ENCODE measurements at places on chromosomes 5 and 9. TPM values are rescaled to one million over a fixed set of nuclear protein-coding genes. Genes with fewer than 3 reads are reported as not detected.
A peak's percentile ranks its signal among the peaks of the same experiment; 100 is the strongest.

DNA sequence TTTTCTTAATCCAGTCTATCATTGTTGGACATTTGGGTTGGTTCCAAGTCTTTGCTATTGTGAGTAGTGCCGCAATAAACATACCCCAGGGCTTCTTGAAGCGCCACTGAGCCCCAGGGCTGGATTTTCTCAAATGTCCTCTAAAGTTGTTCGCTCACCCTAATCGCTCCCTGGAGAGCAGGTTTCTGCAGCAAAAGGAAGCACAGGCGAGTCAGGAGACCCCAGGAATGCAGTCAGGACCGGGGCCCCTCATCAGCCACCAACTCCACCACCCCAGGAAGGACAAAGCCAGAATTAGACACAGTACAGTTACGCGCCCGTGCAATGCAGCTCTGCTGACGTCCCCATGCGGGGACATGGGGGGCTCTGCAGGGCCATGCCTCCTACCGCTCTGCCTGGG is 15.7 kb upstream of the OBP2B start:
- peak; percentile 13 for DNase-seq

DNA sequence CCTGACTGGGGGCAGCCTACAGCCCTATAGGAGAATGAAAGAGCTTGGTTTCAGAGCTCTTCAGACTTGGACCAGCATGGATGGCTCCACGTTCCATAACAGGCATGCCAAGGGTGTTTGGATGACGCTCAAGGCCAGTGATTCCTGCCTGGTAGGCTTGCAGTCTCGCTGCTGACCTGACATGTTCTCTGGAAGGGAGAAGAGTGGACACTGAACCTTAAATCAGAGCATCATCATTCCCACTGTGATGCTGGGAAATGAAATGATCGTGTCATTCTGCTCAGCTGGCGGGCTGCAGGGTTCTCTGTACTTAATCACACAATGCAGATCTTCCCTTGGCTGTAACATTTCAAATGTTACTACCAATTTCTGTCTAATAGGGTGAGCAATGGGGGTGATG is 57.0 kb downstream of the CFAP90 start:
- DNase-seq = no peak

- no peak for DNase-seq
These were observed 137.0 kb downstream of the NPR3 start for GRCh38 chr5:32848120-32848519.

- DNase-seq = no peak
These were observed 75.4 kb upstream of the MAN2A1 start for GRCh38 chr5:109614301-109614700.

DNA sequence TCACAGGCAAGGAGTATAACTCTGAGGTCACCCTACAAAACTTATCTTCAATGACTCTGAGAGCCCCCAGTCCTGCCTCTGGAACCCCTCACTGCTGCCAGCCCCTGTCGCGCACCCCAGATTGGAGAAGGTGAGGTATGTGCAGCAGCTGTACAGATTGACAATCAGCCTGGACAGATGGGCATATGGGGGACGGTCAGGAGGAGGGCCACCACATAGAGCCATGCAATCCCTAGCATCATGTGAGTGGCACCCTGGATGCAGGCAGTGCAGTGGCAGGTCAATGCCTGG is 90.1 kb downstream of the LMX1B start:
- peak; percentile 16 for DNase-seq

Gene RNF38
- total RNA-seq = 54.5 TPM

Gene ITK
- 324 TPM for total RNA-seq

DNA sequence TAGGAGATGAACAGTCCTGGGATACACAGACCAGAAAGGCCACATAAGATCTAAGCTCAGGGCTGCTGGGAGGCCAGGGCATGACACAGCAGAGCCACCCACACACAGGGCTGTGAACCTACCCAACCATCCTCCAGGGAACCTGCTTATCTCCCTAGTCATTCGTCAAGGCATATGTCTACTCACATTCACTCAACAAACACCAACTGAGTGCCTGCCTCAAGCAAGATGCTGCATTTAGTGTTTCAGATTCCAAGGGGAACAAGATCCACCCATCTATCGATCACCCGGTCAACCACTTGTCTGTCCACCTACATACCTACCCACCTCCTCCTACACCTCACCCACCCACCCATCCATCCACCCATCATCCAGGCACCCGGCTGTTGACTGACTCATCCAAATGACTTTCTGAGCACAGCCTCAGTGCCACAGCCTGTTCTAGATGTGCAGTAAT is 1.9 kb downstream of the DPM2 start:
- DNase-seq = no peak

- DNase-seq = no peak
These were observed 164.7 kb downstream of the OLFM1 start for GRCh38 chr9:135251996-135252760.

DNA sequence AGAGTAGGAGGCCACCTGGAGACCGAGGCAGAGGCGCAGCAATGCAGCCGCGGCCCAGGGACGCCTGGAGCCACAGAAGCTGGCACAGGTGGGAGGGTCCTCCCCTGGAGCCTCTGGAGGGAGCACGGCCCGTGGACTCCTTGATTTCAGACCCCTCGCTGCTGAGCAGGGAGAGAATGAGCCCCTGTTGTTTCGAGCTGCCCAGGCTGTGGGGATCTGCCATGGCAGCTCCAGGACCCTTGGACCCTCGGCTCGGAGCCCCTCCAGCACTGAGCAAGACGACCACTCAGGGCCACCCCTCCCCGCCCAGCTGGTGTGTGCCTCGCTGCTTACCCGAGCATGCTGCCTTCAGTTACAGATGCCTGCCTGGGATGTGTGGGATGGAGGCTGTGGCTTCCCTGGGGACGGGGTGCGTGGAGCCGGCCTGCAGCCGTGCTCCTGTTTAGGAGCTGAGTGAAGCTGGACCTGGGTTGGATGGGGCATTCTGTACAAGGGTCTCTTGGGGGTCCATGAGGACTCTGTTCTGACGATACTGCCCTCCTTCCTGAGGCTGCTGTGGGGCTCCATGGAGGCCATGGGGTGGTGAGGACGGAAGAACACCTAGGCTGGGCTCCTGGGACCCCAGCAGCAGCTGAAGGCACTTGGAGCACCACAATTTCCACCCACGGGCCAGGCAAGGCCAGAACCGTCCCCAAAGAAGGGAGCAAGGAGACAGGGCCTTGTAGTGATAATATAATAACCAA is 115.1 kb upstream of the LPCAT1 start:
- DNase-seq = no peak

GRCh38 chr5:174354571-174354970 is 309.1 kb downstream of the NSG2 start:
- DNase-seq = no peak

Gene C8G
- 3.6 TPM for total RNA-seq
